Adrenal gland (tissue), 19 donors: ENCODE measurements at places on chromosomes 7 and 10.

DNA sequence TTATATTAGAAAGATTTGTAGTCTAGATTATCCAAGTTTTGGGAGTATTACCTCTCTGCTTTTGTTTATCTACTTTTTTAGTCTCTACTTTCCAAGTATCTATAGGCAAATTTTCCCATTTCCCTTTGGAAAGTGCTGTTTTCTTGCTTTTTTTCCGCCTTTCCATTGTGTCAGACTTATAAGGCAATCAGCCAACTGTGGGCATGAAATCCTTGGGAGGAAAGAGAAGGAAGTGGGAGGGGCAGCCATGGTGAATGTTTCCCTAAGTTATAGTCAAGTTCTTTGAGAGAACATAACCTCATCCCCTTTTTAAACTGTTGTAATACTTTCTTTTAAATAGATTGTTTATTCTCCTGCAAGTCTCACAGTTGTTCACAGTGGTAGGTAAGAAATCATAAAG lies 52.6 kb downstream of the PTEN start:
- H3K4me3 ChIP-seq, result no peak overlapping the region
- H3K27me3 ChIP-seq, result no peaks in the 10 kb centered on the region
- no peak for DNase-seq

GRCh38 chr7:74001150-74001494 lies 26.9 kb upstream of the ELN start:
- no peaks in the 10 kb centered on the region for H3K36me3 ChIP-seq
- H3K4me1 ChIP-seq, result no peaks in the 10 kb centered on the region
- DNase-seq, result no peak
- H3K4me3 ChIP-seq, result no peak overlapping the region

DNA sequence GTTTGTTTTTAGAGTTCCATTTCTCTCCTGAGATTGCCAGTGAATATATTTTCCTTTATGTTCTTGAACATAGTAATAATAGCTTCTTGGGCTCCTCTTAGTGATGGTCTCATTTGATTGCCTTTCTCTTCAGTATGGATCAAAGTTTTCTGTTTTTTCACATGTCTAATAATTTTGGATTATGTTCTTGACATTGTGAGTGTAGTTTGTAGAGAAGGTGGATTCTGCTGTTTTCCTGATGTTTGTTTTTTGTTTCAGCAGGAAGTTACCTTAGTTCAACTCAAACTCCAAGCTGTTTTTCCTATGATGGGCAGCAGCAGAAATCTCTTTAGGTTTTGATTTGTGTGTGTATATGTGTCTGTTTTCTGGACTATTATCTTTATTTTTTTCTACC lies 43.8 kb downstream of the TAF3 start:
- no peak overlapping the region for H3K4me3 ChIP-seq
- no peaks in the 10 kb centered on the region for H3K36me3 ChIP-seq

- H3K27me3 ChIP-seq, result no peaks in the 10 kb centered on the region
- no peak overlapping the region for H3K4me3 ChIP-seq
- no peak for DNase-seq
- H3K36me3 ChIP-seq, result no peaks in the 10 kb centered on the region
These were observed 135.8 kb downstream of the MAPK8 start for GRCh38 chr10:48442090-48442808.

DNA sequence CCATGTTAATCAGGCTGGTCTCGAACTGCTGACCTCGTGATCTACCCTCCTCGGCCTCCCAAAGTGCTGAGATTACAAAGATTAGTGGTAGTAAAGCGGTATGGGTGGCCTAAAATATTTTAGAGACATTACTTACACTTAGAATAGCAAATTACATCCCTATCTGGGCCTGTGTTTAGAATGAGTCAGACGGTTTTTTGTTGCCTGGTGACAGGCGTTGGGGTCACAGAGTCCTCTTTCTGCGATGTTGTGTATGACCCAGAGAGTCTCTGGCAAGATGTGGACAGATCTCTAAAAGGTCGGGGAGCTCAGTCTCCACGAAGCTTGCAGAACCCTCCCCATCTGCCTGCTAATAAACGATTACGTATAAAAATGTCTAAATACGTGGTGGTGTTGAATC lies 39.6 kb upstream of the PRKCQ start:
- no peaks in the 10 kb centered on the region for H3K27me3 ChIP-seq
- no peak for DNase-seq
- no peak overlapping the region for H3K4me3 ChIP-seq
